ENCODE measurements at places on chromosomes 4 and X.

GRCh38 chr4:98945297-98945850, 16.4 kb upstream of the EIF4E start:
- no peak for DNase-seq

DNA sequence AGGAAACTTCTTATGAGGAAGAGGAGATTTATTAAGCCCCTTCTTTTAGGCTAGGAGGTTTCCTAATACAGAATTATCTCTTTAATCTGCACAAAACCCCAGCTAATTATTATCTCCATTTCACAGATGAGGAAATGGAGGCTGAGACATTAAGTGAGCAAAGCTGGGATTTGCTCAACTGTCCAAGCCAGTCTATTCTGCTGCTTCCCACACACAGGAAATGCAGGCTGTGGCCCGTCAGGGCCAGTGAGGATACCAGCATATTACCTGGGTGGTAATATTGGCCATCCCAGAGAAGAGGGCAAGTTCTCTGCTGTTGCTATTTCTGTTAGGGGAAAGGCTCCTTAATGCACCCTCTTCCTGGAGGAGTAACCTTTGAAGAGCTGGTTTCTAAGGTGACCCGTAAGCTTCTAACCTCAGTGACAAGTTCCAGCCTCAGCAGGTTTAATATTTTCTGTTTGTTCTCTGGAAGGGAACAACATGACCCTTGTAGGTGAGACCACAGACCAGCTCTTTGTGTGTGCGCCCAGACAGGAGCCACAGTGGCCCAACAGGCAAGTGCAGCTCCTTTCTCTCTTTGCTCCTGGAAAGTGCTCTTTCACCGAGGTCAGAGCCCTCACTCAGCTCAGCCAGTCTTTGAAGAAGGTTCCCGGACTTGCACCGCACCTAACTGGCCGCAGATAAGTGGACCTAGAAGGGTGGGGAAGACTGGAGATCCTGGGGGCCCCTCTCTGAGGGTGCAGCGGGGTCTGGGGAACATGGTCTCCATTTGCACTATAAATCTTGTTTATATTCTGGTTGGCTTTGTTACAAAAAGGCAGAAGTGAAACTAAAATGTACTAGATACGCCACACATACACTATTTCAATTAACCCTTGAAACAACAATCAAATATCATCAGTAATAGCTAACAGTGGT, 35.5 kb downstream of the TBC1D9 start:
- DNase-seq = no peak

GRCh38 chr4:136484996-136485395, 1047.3 kb downstream of the PCDH18 start:
- no peak for DNase-seq

GRCh38 chr4:60611762-60612496, 588.2 kb upstream of the ADGRL3 start:
- DNase-seq = no peak

DNA sequence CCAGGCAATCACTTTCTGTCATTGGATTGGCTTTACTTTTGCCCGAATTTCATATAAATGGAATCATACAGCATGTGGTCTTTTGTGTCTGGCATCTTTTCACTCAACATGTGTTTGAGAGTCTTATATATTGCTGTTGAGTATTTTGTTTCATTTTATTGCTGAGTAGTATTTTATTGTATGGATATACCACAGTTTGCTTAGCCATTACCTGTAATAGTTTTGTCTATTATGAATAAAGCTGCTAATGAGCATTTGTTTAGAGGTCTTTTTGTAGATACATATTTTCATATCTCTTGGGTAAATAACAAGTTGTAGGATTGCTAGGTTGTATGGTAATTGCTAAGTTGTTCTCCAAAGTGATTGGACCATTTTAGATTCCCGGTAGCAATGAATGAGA, 105.7 kb downstream of the WWC2 start:
- DNase-seq = no peak

DNA sequence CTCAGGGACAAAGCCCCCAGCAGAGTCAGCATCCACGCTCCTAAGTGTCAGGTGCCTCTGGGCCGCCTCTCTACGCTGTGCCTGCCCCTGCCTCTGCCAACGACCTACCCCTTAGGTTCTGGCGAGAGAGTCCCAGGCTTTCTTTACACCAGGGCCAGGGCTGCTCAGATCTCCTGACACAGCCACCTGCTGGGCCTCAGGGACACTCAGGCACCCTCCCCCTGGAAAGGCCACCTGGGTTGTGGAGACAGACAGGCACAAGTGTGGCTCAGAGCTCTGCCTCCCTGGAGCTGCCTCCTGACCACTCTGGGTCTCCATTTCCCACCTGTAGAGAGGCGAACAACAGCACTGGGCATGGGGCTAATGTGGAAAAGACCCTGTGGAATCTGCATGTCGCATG, 90.0 kb upstream of the ADRA2C start:
- DNase-seq = no peak

Data from DMS79 treated with DMSO at 0.1 percent for 48 hours (cell line).